Stimulated activated CD8-positive, alpha-beta memory T cell treated with anti-CD3 and anti-CD28 coated beads, Interleukin-15, amount 100 ng/mL, for 4 hours (primary cell): ENCODE measurements at places on chromosomes 7 and 10.

- DNase-seq, result no peak
These were observed 79.7 kb downstream of the ALOX5 start for GRCh38 chr10:45453639-45454255.

- DNase-seq, result no peak
These were observed 30.2 kb downstream of the DHTKD1 start for GRCh38 chr10:12098966-12099365.

GRCh38 chr7:28586736-28587135 is 174.4 kb downstream of the CREB5 start:
- DNase-seq, result no peak

DNA sequence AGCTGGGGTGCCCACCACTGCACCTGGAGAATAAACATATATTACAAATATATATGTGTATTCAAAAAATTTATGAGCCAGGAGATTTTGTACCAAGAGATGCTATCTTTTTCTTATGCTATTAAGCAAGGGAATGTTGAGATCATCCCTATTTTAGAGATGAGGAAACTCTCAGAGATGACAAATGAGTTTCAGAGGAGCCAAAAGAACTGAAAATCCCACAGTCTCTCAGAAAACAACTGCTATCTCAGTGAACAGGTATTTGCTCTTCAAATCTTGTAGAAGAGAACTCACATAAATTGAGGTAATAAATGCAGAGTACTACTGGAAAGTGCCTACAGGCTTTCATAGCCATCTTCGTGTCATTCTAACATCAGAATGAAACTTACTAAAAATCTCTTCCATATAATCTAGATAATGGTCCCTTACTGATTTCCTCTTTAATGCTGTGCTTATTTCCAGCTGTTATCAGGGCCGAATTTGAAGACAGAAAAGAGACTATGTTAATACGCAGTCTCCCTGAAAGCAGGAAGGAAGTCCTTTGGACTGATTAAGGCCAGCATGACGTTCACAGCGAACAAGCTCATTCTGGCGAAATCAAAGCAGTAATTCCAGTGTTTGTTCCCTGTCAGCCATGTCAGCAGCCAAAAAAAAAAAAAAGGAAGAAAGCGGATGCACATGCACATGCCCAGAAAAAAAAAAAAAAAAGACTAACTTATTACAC is 29.4 kb upstream of the ANAPC16 start:
- DNase-seq, result no peak

DNA sequence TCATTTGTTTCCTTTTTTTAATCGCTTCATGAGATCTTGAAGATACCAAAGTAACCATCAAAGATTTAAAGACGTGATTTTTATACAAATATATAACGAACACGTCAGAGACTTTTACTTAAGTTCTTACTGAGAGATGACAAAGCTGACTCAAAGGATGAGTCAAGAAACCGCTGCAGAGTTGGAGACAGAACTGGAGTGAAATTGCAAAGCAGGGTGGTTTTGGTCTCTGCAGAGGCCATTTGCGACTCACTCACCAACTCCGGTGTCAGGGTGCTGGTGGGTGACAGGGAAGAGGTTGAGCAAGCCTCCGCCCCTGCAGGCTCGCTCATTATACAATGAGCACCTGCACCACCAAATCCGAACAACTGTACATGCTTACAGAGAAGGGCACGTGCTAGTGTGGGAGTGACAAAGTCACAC is 75.2 kb downstream of the DNAJB6 start:
- peak; percentile 23 for DNase-seq

- DNase-seq, result no peak
These were observed 73.0 kb upstream of the LEP start for GRCh38 chr7:128167791-128168666.

- no peak for DNase-seq
These were observed 64.6 kb upstream of the STEAP1B start for GRCh38 chr7:22564511-22565045.

GRCh38 chr10:2885288-2886278 is 181.8 kb upstream of the PFKP start:
- no peak for DNase-seq

DNA sequence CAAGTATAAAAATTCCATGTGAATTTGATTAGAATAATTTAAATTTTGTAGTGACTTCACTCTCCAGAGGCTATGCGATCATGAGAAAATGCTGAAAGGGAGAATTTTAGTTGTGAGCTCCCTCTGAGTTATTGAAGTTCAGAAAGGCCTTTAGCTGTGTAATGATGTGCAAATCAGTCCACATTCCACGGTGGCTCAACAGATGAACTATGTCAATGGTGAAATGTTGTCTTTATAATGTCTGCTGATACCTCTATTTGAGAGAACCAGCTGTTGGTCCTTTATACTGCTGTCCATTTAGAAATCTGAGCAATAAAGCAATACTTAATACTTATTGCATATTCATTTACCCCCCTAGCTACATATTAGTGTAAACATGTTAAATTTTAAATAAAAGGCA is 7.1 kb upstream of the ITGB8 start:
- DNase-seq, result no peak

DNA sequence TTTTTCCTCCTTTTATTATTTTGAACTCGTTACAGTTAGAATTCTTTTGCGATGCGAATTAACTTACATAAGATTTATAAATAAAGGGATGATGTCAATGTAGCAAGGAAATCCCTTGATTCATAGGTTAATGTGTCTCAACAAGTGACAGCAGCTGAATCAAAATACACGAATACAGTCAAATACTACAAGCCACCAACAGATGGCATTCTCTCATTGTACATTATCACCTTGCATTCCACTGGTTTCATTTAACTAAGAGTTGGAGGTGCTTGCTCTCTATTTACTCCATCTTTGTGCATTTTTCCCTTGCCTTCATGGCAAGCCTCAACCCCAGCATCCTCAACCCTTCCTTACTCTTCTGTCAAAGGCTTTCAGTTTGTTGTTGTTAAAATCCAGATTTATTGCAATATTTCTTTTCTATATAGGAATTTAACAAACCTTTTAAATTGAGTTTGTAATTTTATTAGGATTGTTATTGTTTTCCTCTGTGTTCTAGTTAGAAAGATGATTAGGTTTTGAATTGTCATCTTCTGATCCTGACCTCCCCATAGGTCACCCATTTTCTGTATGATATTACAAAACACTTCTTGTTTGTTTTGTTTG is 78.3 kb downstream of the SLC25A40 start:
- no peak for DNase-seq

- DNase-seq, result no peak
These were observed 61.2 kb downstream of the OAT start for GRCh38 chr10:124357561-124357885.

DNA sequence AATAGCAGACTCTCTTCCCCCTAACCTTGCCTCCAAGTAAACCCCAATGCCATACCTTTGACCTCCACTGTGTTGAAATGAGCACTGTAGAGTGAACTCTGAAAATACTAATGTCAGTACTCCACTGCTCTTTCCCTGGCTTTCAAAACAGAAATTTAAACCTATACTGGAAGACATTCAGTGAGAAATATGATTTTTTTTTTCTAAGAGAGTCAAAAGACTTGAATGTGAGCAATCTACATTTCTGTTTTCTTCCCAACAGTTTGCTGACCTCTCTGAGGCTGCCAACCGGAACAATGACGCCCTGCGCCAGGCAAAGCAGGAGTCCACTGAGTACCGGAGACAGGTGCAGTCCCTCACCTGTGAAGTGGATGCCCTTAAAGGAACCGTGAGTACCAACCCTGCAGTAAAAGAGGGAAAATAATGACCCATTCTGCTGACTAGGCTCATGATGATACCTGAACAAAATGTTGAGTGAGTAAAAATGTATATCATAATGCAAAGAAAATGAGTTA is 6.4 kb downstream of the VIM start:
- DNase-seq, result no peak

- no peak for DNase-seq
These were observed 26.9 kb upstream of the LAMB4 start for GRCh38 chr7:108156897-108157605.

- DNase-seq, result no peak
These were observed 168.0 kb upstream of the LRRN3 start for GRCh38 chr7:110922906-110923305.

DNA sequence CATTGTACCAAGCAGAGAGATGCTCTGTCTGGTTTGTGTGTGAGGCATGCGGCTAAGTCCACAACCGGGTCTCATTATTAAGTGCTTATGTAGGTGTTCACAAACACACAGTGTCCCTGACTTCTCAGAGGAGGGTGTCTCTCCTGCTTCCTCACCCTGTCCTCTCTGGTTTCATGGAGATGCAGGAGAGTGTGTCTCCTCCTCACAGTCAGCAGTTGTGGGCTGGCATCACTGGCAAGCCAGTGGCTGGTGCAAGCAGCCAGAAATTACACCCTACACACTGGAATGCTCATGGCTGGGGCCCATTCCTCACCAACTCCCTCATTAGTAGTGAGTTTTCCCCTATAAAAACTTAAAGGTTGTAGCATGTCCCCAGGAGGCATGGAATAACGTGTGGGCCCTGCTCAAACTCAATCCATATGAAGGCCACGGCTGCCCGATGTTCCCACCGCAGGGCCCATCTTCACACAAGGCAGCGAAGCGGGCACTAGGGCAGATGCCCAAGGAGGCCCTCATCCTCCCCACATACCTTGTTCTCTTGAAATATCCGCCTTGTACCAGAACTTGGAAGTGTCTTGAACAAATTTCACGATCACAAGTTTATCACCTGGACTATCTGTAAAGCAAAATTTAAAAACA is 280.1 kb downstream of the TNS3 start:
- DNase-seq, result no peak

DNA sequence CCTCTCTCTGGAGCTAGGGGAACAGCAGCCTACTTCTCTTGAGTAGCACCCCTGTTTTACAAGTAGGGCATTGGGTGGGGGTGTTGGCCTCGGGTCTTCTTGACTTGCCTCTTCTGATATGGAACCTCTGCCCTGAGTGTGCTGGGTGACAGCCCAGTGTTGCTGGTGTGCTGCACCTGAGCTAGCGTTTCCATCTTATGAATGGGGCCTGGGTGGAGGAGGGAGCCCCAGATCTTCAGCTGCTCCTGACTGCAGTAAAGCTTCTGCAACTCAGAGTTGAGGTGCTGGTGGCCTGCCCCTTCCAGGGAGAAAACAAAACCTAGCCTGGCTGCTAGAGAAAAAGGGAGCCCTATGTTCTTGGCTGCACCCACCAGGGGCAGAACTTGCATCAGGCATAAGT is 202.5 kb upstream of the SHH start:
- DNase-seq, result no peak

- no peak for DNase-seq
These were observed 157.1 kb downstream of the PIP4K2A start for GRCh38 chr10:22557321-22557720.

- no peak for DNase-seq
These were observed 283.8 kb downstream of the C7orf25 start for GRCh38 chr7:42628054-42628453.

- no peak for DNase-seq
These were observed 16.1 kb downstream of the KMT2C start for GRCh38 chr7:152419473-152420429.

- peak; percentile 11 for DNase-seq
These were observed 1.2 kb downstream of the PIP4K2A start for GRCh38 chr10:22712956-22713852.

- no peak for DNase-seq
These were observed 15.4 kb upstream of the PRF1 start for GRCh38 chr10:70617798-70618568.

DNA sequence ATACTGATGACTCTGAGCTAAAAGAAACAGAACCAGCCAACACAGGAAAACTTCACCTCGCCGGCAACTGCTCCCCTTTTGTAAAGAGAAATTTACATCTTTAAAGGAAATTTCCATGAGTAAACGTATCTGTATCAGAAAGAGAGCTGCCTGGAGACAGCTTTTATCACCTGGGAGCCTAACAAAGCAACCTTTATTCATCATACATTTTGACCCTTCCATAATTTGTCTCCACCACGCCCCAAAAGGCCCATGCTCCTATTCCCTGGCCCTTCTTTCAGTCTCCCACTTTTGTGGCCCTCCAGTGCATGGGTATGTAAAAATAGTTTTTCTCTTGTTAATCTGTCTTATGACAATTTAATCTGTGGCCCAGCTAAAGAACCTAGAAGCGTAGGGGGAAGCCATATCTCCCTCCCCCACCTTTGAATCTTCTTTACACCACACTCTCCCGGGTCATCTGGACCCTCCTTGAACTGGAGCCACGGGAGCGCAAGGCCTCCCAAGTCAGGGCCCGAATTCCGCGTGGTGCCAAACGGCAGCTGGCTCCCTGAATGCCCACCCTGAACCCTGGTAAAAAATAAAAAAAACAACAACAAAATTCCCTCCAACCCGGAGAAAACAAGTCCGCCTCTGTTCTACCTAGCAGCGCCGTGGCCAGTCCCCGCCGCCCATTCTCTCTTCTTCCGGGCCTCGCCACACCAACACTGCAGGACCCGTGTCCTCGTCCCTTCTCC is 15.4 kb upstream of the FKBP9 start:
- no peak for DNase-seq

GRCh38 chr10:20415684-20416083 is 481.4 kb downstream of the NEBL start:
- DNase-seq, result no peak

DNA sequence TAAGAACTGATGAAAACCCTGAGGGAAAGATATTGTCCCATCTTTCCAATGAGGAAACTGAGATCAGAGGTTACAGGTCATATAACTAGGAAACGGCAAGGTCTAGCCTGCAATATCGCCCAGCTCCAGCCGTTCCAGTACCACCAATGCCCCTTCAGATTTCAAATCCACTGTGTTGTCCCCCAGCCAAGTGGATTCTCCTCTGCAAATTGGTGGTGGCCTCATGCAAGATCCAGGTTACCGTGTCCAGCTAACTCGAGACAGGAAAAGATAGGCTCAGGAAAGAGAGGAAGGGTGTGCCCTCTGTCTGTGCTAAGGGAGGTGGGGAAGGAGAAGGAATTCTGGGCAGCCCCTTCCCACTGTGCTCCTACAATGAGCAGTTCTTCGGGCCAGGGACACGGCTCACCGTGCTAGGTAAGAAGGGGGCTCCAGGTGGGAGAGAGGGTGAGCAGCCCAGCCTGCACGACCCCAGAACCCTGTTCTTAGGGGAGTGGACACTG is 25.3 kb downstream of the PRSS2 start:
- no peak for DNase-seq

DNA sequence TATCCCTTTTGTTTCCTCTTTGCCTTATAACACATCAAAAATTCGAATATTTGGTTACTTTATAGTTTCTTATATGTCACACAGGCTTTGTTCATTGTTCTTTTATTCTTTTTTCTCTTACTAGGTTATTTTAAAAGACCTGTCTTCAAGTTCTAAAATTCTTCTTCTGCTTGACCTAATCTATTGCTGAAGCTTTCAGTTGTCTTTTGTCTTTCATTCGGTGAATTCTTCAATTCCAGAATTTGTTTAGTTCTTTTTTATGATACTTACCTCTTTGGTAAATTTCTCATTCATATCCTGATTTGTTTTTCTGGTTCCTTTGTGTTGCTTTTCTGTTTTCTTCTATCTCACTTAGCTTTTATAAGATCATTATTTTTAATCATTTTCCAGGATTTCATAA is 188.4 kb downstream of the ZEB1 start:
- no peak for DNase-seq
